ENCODE measurements at places on chromosomes 3 and 15. TPM values are rescaled to one million over a fixed set of nuclear protein-coding genes. Genes with fewer than 3 reads are reported as not detected.

NANOGP8 gene
- total RNA-seq = not detected

TRH gene
- not detected for total RNA-seq

SHF gene
- total RNA-seq = 10.6 TPM

ESYT3 gene
- total RNA-seq = 8.5 TPM

All from placental epithelial cell (primary cell).